ENCODE measurements at places on chromosomes 11 and 22.

- DNase-seq = no peak
Measured at GRCh38 chr11:60280412-60280811, at the start of gene MS4A4A. Gene MS4A4A, plus strand, starts transcription at chr11:60280666. Its CDS starts 10 bp downstream, at chr11:60280676.

DNA sequence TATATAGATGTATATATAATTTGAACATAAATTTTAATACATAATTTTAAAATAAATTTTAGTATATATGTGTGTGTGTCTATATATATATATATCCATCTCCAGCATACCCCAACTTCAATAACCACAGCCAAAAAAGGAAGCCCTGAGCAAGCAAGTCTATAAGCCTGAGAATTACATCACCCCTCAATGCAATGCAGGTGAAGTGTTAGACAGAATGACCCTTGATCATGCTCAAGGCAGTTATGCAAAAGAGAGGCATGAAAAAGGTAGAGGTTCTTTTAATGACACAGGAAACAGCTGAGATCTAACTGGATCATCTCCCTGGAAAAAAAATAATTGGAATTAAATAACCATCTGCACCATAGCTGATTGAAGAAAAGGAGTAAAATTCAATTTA, 557.9 kb upstream of the ANO5 start:
- DNase-seq = no peak

GRCh38 chr11:102416976-102417375, 35.6 kb downstream of the TMEM123 start:
- DNase-seq = no peak

DNA sequence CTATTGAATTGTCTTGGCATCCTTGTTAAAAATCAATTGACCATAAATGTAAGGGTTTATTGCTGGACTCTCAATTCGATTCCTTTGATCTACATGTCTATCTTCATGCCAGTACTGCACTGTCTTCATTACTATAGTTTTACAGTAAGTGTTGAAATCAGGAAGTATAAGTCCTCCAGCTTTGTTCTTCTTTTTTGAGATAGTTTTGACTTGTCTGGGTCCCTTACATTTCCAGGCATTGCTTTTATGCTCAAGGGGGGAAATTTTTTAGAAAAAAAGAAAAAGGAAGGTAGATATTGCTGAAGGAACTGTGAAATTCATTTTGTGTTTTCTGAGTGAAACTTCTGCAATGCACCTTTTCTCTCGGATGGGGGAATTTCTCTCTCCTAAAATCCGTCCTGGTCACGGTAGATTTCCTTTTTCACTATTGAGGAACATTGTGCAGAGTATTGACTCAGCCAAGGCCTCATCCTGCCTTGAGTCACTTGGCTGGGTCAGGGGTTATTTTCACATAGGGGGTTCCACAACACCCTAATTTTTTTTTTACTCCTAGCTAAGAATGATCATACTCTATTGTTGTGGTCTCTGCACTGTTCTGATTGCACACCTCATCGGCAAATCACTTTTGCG, 2.8 kb upstream of the ACER3 start:
- no peak for DNase-seq

- no peak for DNase-seq
Measured at GRCh38 chr11:22559416-22559815, 66.2 kb downstream of the FANCF start.

DNA sequence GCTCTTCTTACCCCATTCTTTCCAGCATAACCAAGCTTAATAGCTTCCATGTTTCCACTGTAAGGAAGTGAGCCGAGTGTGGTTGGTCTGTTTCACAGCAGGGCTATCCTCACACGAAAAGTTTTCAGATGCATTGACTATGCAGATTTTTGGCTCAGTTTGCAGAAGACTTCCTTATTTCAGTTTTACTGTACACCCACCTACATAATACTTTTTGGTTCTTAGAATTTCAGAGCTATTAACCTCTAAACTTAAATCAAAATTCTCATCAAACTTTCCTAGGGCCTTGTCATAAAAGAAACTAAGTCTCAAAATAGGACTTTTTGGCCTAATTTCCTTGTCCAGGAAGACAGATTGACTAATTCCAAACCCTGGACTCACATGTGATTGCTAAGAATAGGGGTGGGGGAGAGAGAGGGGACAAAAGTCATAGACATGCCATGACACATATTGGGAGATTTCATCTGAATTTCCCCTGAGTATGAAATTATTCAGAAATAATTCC, 7.3 kb upstream of the EHF start:
- no peak for DNase-seq

- peak; percentile 84 for DNase-seq
Measured at GRCh38 chr22:41940832-41941765, 5.9 kb downstream of the CENPM start.

GRCh38 chr11:61650781-61651571, 29.2 kb upstream of the DAGLA start:
- DNase-seq = no peak

GRCh38 chr11:35005141-35005780, 88.8 kb downstream of the PDHX start:
- DNase-seq = peak; percentile 47

DNA sequence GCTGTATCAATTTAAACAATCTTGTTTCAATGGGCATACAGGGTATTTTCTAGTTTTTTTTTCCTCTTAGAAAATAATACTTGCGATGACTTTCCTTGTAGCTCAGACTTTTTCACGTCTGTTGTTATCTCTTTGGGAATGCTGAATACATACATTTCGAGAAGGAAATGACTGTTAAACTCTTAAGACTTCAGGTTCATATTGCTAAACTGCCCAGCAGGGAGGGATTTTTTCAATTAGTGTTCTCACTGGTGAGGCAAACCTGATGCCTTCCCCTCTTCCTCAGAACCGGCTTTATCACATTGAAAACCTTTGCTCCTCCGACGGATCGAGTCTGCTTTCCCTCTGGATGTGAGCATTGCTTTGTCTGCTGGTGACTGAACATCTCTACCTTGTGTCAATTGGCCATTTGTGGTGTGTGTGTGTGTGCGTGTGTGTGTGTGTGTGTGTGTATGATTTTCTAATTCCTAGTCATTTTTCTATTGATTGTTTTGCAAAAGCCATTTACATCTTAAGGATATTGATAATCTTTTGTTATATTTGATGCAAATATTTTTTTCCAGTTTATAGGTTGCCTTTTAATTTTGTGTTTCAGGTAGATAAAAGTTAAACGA, 6.6 kb downstream of the NEAT1 start:
- DNase-seq = no peak

GRCh38 chr11:8962841-8963240, 1.4 kb downstream of the TMEM9B start:
- no peak for DNase-seq

DNA sequence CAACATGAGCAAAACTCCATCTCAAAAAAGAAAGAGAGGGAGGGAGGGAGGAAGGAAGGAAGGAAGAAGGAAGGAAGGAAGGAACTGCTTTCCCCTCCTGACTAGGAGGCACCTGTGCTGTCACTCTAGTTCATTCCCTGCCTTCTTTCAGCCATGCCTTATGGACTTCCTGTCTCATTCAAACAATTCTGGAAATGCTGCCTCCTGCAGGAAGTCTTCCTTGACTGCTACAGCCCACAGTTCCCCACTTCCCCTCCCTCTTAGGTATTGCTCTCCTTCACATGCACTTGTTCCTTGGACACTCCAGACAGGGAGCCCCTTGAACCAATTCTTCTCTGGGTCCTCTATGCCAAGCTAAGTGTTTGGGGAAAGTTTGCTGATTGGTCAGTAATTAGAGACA, 31.6 kb upstream of the WNT11 start:
- DNase-seq = no peak

- no peak for DNase-seq
Measured at GRCh38 chr11:14101388-14101787, 138.9 kb downstream of the SPON1 start.

DNA sequence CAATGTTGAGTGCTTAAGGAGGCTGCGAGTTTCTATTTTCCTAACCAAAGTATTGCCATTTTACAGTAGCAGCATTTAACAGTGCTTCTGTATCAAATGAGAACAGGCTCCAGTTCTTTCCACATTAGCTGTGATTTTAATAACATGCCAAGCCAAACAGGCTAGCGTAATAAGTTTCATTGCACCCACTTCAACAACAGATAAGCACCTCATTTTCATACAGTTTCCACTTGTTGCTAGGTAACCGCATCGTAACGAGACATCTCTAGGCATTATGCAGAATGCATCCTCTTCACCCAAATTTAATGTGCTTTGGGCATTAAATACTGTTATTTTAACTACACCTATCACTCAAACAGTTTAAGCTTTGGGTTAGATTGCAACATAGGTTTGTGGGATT, 79.0 kb downstream of the CADM1 start:
- DNase-seq = no peak

DNA sequence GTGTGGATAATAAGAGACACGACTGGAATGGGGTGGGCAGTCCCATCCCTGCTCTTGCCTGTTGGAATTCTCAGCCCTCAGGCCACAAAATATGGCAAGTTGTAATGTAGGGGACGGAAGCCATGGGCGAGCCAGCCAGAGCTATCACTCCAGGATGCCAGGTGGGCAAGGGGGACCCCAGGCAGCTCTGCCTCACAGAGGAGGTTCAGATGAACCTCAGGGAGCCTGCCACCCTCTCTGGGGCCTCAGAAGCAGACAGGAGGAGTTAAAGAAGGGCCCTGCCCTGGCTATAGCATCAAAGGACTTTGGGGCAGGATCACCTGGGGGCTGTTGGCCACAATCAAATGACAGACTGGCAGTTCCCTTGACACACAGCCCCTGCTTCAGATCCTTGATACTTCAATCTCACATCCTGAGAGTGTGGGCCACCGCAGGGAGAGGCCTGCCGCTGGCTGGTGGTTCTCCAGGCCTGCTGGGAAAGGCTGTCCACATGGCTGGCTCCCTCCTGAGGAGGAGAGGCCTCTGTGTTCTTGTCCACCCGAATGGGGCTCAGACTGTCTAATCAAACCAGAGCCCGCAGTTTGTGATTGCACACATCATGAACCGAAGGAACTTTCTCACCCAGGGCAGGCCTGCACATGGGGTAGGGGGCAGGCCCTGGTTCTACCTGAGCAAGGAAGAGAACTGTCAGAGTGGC, 31.4 kb downstream of the IGLL1 start:
- no peak for DNase-seq

DNA sequence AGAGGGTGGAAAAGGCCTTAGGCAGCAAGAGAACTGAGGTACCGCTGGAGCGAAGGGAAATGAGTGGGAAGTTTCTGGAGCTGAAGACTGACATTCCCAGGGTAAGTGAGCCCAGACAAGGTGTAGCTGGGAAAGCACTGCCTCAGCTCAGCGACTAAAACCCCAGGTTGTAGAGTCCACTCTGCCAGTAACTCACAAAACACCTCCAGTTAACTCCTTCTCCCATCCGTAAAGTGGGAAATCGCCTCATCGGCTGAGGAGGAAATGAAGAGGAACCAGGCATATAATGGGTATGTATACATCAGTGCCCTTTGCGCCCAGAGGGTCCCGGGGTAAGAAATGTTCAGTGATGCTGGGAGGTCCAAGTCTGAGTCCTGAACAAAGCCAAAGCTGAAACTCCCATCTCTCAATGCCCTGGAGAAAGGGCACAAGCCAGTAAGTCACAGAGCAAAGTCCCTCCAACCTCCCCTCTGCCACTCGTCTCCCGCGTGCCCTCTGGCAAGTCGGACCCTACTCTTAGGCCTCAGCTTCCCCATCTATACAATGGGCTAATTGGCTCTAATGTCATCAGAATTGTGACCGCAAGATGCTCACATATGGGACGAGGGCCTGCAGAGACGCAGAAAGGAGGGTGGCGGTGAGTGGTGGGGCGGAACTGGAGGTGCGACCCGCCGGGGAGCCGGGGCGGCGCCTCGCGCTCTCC, 588 bp downstream of the VPS37C start:
- DNase-seq = no peak

DNA sequence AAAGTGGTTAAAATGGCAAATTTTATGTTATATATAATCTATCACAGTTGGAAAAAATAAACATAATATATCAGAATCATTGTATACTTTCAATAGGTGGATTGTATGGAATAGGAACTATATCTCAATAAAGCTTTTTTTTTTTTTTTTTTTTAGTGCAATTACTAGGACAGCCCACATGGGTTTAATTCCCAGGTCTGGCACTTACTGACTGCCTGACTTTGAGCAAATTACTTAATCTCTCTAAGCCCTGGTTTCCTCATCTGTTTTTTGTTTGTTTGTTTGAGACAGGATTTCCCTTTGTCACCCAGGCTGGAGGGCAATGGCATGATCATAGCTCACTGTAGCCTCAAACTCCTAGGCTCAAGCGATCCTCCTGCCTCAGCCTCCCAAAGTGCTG, 26.1 kb upstream of the BAIAP2L2 start:
- no peak for DNase-seq

DNA sequence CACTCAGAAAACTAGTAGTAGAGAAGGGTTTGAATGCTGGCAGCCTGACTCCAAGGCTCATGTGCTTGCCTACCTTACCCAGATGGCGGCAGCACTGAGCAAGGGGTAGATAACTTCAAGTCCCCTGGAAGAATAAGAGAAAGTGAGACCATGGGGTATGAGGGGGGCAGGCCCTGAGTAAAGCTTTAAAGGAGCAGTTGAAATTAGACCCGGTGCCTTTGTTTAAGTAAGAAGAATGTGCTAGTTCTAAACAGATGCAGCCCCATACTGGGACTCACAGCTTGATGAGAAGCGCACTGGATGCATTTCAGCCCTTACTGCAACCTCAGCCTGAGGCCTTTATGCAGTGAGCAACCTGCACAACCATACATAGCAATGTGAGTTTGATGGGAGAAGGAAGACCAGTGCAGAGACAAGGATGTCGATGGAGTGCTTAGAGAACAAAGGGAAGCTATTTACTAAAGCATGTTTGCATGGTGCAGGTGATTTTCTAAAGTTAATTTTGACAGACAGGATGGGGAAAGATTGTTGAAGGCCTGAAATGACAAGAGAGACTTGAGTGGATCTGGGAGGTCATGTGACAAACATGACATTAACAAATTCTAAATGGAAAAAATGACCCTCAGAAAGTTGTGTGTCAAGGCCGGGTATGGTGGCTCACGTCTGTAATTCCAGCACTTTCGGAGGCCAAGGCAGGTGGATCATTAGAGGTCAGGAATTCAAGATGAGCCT, 27.1 kb upstream of the TMA7B start:
- DNase-seq = peak; percentile 29

- DNase-seq = no peak
Measured at GRCh38 chr22:17269607-17270261, 50.5 kb upstream of the ADA2 start.

GRCh38 chr11:134464981-134465730, 53.1 kb upstream of the B3GAT1 start:
- no peak for DNase-seq

DNA sequence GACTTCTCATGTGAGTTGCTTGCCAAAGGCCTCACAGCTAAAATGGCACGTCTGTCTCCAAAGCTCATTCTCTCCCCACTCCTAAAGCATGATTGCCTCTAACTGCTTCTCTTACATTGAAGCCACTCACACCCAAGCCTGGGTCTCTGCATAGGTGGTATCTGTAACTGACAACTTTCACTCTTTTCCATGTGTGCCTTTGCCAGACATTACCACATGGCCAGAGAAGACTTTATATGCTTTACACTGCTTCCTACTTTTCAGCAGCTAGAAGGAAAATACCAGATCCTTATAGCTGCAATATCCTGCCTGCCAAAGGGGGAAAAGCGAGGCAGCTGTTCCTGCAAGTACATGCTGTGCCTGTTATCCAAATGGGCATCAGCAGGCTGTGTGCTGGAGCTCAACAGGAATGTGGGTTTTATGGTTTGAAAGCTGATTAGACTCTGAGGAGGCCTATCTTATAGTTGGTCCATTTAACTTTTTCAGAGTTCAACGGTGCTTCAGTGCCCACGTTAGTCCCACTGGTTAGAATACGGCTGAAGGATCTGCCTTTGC, 547.1 kb downstream of the RAB38 start:
- no peak for DNase-seq

GRCh38 chr11:19931141-19931770, 218.6 kb downstream of the NAV2 start:
- no peak for DNase-seq
